ENCODE measurements at places on chromosomes 11 and 22. TPM values are rescaled to one million over a fixed set of nuclear protein-coding genes. Genes with fewer than 3 reads are reported as not detected.
A peak's percentile ranks its signal among the peaks of the same experiment; 100 is the strongest.

Gene SLCO2B1
- not detected for total RNA-seq

DNA sequence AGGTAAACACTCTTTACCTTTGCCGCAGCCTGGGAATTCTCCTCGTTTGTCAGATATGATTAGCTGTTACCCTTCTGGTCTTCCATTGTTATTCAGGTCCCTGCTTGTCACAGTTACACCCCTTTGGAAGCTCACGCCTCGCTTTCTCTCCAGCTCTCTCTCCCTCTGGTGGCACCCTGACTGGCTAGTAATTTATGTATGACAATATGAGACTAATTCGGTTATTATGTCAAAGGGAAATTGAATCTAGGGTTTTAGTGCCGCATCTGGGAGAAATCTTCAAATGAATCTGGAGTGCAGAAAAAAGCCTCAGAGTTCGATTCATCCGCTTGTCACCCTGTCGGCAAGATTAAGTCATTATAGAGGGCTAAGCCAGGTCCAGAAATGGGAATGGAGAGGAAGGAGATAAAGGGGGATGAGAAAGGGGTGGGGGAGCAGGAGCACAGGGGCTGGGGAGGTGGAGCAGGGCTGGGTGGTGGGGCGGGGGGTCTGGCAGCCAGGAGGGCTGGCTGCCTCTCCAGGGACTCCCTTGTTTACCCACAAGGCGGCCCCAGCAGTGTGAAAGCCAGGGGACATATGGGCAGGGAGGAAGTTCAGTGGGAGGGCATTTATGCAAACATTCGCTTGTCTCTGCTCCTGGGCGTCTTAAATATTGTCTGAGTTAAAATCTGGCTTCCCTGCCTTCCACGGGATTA lies 179.0 kb upstream of the NECTIN1 start:
- peak; percentile 88 for DNase-seq

DNA sequence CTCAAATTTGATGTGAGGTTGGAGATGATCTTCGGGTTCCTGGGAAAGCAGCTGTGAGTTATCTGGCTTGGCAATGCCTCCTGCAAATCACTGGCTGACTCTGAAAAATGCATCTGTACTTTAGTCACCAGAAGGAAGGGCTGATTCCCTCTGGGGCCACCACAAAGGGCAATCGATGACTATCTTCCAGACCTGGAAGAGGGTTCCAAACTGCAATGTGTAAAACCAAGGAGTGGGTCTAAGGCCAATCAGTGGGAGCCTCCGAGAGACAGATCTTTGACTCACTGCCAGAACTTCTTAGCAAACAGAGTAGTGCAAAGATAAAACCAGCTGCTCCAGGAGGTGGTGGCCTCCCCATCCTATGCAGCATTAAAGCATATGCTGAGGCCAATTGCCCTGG lies 29.1 kb upstream of the PAK1 start:
- DNase-seq: no peak

DNA sequence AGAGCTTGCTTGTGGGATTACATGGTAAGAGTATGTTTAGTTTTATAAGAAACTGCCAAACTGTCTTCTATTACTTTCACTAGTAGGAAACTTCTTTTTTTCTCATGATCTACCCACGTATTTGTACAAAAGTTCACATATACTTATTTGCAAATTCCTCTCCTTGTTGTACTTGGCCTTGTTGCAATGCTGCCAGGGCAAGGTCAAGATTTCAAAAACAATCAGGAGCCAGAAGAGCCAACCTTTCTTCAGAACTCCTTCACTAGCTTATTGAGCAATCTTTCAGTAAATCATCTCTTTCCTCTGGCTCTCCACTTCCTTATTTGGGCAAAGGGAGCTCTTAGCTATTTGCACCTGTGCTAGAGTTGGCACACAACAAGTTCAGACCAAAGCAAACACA lies 9.7 kb downstream of the SRSF8 start:
- no peak for DNase-seq

GRCh38 chr11:65131417-65131776 lies 2.9 kb downstream of the SYVN1 start:
- no peak for DNase-seq

GRCh38 chr11:27370374-27370773 lies 7.4 kb upstream of the CCDC34 start:
- no peak for DNase-seq

- no peak for DNase-seq
Observed at GRCh38 chr22:47335460-47335859, 573.0 kb downstream of the TBC1D22A start.

- no peak for DNase-seq
Observed at GRCh38 chr22:19596680-19597398, 72.6 kb upstream of the CLDN5 start.

DNA sequence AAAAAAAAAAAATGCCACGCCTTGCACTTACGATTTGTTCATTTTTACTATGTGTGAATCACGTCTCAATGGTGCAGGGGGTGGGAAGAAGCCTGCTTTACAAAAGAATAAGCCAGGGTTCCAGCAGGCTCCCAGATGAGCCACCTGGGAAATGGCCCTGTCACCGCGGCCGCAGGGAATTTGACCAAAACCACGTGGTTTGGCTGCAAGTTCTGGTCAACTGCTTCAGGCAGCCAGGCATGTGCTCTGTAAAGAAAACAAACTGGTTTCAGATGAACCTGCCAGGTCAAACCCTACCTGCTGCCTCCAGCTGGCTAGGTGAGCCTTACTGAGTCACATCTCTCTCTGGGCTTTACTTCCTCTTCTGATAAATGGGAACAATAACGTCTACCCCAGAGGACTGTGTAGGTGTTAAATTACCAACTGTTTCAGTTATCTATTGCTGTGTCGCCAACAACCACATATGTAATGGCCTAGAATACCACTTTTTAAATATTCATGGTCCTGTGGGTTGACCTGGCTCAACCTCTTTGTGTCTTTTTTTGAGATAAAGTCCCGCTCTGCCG lies 30.5 kb upstream of the GCAT start:
- DNase-seq: no peak

DNA sequence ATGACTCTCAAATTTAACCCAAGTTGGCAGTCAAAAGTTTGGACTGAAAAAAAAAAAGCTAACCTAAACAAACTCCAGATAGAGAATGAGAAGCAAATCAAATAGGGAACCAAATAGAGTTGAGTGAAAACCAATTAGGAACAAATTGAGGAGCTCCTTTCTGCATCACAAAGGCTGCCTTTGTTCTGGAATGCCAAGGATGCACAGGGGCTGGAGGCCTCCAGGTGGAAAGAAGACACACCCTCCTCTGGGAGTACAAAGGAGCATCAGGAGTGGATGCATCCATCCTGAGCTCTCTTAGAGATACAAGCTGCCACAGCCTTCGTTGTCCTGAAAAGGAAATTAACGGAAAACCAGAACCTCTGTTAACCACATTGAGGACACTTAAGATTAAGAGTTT lies 73.3 kb downstream of the MRGPRX1 start:
- no peak for DNase-seq

GRCh38 chr11:62540804-62541701 lies 5.6 kb downstream of the AHNAK start:
- no peak for DNase-seq

Measured in G401 (cell line).